ENCODE measurements at places on chromosomes 16 and 17. TPM values are rescaled to one million over a fixed set of nuclear protein-coding genes. Genes with fewer than 3 reads are reported as not detected.

DNA sequence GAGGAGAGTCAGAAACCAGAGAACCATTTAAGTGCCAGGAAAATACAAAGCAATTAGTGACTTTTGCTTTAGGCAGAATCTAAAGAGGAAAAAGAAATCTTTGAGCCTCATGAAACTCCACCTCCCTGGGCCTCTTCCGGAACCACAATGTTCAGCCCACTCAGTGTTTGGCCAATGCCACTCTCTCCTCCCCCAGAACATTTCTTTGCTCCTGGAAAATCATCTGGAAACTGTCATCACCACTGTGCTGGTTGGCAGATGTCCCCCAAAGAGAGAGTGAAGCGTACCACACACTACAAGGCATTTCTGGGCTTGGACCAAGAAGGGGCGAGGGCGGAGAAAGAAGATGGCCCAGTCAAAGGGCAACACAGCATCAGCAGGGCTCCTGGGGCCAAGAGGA, 7.1 kb upstream of the SOX9 start:
- DNase-seq: no peak

DNA sequence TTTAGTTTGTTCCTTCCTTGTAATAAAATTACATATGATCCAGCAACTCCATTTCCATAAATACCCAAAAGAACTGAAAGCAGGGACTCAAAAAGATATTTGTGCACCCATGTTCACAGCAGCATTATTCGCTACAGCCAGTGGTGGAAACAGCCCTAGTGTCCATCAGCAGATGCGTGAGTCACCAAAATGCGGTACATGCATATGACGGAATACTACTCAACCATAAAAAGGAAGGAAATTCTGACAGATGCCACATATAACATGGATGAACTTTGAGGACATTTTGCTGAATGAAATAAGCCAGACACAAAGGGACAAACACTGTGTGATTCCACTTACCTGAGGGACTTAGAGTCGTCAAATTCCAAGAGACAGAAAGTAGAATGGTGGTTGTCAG, 9.1 kb upstream of the SLC47A2 start:
- no peak for DNase-seq

DNA sequence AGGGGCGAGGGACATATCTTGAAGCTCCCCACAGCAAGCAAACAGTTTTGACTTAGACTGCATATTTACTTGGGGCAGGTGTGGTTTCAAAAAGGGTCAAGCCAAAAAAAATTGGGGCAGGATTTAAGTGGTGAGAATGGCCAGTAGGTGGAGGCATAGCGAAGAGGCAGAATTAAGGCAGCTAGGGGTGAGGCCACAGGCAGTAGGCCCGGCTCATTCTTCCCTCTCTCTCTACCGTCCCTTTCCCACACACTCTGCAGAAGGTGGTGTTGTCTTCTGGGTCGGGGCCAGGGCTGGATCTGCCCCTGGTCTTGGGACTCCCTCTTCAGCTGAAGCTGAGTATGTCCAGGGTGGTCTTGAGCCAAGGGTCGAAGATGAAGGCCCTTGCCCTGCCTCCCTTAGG, 2.6 kb downstream of the SHBG start:
- peak; percentile 60 for DNase-seq

- no peak for DNase-seq
Observed at GRCh38 chr16:87119748-87120147, 197.4 kb downstream of the C16orf95 start.

- DNase-seq: no peak
Observed at GRCh38 chr17:16925461-16926060, 46.4 kb downstream of the TNFRSF13B start.

DNA sequence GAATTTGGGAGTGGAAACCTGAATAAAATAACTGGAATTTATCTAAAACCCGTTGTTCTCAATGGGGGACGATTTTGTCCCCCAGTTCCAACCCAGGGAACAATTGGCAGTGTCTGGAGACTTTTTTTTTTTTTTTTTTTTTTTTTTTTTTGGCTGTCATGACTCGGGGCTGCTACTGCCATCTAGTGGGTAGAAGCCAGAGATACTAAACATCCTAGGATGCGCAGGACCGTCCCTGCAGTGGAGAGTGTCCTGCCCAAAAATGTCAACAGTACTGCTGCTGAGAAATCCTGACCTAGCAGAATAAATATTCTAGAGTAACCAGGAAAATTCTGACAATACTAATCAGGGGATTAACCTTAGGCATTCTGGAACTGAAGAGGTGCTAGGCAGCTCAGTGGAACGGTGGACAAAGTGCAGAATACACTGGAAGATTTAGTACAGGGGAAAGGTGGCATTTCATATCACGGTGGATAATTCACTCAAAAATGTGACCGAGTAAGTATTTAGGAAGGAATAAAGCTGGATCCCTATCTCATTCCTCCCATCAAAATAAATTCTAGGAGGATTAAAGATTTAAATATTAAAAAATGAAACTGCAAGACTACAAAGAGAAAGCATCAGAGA, 107.6 kb downstream of the SPECC1 start:
- DNase-seq: peak; percentile 68

DNA sequence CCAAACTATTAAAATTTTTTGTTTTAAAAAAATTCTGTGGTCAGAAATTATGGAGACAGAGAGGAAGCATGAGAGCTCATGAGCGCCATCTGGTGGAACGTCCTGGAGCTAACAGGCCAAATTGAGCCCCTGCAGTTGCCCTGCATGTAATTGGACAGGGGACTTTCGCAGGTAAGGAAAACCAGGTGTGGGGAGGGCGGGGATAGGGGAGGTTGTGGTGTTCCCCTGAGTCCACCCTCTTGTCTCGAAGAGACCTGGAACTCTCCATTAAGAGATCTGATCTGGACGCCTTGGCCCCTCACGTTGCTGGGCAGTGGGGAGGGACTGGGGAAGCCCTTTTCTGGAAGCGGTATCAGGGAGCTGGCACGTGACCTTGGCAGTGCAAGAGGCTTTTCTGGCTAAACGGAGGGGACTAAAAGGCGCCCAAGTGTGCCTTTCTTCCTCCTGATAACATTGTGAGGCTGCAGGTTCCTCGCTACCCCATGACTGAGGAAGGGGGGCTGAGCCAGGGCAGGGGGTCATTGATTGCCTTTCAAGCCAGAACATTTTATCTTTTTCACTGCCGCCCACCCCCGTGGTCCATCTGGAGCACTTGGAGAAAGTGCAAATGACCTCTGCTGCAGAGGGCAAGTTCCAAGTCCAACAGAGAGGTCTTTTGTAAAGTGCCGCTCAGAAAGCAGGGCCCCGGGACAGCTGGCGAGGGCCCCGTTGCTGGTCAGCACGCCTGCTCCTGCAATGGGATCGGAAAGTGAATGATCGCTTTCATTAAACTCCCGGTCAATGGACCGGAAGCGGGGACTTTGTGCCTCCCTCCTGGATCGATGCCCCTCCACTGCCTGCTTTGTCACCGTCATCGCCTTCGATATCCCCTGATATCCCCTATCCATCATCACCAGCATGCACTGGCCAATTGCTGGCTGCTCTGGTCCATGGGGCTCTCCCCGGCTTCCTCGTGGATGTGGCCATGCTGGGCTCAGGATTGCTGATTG, 18.4 kb downstream of the PDILT start:
- DNase-seq: peak; percentile 75

DNA sequence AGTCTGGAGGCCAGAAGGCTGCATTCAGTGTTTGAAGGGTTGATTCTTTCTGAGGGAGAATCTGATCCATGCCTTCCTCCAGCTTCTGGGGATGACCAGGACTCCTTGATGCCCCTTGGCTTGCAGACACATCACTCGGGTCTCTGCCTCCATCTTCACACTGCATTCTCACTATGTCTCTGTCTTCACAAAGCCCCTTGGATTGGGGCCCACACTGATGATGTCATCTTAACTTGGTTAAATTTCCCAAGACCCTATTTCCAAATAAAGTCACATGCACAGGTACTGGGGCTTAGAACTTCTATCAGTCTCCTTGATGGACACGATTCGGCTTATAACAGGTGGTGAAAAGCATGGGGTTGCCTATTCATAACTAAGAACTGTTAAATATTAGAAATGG, 112.1 kb upstream of the MYOCD start:
- DNase-seq: no peak

DNA sequence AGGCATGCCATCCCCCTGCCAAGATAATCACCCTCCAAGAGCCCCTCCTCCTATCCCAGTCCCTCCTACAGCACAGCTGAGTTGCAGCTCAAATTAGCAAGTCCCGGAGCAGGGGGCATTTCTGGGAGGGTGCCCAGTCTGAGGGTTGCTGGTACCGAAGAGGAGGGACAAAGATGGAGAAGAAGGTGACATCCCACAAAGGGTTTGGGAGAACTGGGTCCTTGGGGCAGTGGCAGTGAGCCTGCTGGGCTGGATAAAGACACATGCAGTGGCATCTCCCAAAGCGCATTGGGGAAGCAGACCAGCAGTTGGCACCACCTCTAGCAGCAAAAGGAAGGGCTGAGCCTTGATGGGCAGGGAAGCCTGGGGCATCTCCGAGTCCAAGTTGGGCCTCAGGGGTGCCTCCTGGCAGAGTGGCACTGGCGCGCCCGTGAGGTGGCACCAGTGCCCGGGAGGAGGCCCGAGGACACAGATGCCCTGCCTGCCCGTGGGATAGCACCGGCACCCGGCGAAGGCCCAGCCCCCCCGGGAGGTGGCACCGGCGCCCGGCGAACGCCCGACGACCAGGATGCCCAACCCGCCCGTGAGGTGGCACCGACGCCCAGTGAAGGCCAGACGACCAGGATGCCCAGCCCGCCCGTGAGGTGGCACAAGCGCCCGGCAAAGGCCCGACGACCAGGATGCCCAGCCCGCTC, 622 bp downstream of the TOM1L2 start:
- DNase-seq: peak; percentile 36

DNA sequence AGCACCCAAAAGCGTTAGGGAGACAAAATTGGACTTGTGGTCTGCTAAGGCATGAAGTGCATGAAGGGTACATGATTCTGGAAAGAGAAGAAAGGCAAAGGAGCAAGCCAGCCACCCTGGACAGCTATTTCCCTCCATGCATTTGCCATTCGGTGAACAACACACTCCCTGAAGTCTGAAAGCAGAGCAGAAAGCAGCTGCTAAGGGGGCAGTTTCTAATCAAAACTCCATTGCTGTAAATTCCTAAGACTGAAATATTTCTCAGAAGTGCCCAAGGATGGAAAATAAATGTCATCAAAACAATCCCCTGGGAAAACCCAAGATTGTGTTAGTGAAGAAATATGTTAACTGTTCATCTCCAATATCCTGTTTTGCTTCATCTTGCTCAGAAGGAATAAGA, 44.3 kb downstream of the PMP22 start:
- DNase-seq: no peak

DNA sequence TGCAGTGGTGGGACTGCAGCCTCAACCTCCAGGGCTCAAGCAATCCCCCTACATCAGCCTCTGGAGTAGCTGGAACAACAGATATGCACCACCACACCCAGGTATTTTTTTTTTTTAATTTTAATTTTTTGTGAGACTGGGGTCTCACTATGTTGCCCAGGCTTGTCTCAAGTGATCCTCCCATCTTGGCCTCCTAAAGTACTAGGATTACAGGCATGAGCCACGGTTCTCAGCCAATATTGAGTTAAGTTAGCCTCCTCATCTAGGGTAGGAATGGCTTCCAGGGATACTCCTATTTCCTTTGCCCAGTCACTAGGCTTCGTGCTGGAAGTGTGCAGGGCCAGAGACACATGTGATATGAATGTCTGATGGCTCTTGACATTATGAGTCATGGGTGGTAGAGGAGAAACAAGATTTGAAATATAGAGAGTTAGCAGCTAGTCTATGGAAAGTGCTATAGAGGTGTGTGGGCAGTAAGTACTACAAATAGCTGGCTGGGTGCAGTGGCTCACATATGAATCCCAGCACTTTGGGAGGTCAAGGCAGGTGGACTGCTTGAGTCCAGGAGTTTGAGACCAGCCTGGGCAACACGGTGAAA, 8.0 kb upstream of the HES7 start:
- DNase-seq: no peak

DNA sequence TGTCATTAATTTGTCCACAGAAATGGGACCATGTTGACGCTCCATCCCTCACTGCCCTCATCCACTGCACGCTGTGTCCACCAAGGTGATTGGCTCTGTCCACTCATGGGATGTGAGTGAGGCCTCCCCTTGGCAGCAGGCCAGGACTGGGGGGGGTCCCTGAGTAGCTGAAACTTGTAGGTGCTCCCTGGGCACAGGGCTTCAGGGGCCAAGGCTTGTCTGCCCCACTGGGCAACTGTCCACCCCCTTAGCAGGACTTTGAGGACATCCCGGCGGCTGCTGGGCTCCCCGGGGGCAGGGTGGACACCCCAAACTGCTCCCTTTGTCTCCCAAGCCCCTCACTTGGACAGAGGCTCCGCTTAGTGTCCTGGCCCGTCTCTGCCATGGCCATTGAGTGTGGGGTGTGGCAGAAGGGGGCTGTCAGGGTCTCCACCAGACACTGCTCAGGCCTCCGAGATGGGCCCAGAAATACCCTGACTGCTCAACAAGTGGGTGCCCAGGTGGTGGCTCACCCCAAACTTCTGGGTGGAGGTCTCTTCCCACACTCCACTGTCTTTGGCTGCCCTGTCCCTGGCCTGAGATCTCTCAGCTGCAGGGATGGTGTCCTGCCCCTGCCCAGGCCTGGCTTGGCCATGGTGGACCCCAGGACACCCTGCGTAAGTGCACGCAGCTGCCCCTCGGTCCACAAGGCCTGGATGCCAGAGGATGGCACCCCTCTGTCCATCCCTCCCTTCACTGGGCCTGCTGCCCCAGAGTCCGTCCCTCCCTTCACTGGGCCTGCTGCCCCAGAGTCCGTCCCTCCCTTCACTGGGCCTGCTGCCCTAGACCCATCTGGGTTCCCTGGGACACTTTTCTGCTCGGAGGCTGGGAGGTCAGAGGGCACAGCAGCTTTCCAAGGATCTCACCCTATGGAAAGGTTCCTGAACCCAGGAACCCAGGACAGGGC, 2.9 kb upstream of the RAB40C start:
- no peak for DNase-seq

GRCh38 chr17:30091121-30091670, 25.4 kb upstream of the NSRP1 start:
- no peak for DNase-seq

DNA sequence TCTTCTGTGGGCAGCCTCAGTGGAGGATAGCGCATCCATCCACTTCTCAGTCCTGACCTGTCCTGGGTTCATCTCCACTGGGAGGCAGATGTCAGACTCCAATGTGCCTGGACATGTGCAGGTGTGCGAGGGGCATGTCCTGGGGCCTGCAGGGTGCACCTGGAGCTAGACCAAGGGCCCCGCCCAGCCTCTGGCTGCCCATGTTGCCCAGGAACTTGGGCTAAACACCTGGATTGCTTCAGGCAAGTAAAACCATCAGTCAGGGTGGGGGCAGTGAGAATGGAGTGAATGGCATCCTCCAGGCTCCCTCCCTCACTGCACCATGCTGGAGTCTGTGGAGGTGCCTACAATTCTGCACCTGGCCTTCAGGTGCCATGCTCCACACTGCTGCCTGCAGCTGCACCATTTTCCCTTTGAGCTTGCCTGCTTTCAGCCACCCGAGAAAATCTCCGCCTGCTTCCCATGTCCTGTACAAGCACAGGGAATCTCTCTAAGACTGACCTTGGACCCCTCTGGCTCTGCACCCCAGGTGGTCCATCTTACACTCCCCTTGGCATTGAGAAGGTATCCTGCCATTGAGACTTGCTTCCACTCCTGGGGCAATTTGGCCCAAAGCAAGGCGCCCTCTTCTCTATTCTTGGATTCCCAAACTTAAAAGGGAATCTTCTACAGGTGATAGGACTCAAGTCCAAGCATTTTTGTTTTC, 2.1 kb upstream of the MFSD6L start:
- no peak for DNase-seq

Gene FNDC8
- not detected for total RNA-seq

Gene MAPT
- 0.57 TPM for total RNA-seq

Gene TMEM231
- total RNA-seq: 4.5 TPM

All from activated naive CD4-positive, alpha-beta T cell treated with anti-CD3 and anti-CD28 coated beads for 36 hours (primary cell).